Cerebellar nuclear complex (tissue), 1 donor: ENCODE measurements at places on chromosomes 2 and 18.

- DNase-seq: no peak
Observed at GRCh38 chr2:217356781-217357180, 496.9 kb upstream of the TNP1 start.

DNA sequence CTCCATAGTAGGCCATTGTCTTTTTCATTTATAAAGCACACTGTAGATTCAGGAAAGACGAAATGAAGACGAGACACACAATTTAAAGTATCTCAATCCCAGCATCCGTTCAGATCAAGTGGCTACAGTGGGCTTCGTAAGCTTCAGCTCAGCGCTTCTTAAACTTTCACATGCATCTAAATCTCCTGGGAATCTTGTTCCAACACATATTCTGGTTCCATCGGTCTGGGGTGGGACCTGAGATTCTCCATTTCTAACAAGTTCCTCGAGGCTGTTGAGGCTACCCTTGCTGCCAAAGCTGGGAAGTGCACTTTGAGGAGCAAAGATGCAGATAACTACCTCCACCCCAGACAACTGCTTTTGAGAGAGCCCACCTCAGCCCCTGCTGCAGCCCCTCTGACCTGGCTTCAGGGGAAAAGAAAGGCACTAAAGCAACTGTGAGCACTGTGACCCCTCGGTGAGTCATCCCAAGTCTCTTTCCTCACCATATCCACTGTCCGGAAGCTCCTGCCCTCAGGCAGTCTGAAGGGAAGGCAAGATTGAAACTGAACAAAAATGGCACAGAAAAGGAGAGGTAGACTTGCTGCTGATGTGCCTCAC, 201.1 kb upstream of the FBXO11 start:
- no peak for DNase-seq

- no peak for DNase-seq
Observed at GRCh38 chr2:222907790-222908441, 47.1 kb downstream of the ACSL3 start.

GRCh38 chr2:210536973-210537650, 19.3 kb upstream of the CPS1 start:
- DNase-seq: no peak

GRCh38 chr2:60741576-60741975, 14.5 kb upstream of the PAPOLG start:
- DNase-seq: no peak

DNA sequence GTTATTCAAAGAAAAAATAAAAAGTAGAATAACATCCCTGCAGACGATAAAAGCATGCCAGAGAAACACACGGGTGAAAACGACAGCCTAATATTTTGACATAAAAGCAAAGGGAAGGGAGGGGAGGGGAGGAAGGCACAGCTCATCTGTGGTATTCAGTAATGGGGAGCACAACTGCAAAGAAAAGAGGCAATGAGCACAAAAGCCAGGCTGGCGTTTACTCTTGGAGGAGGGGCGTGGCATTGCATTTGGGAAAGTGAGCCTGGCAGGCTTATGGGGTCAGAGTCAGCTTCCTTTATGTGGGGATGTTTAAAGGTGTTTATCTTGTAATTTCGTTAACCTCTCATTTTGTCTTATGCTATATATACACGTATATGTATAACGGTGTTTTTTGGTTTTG, 53.2 kb downstream of the STEAP3 start:
- DNase-seq: no peak

GRCh38 chr2:239355724-239356123, 45.1 kb downstream of the HDAC4 start:
- DNase-seq: no peak

GRCh38 chr2:206361407-206362045, 81.8 kb upstream of the ADAM23 start:
- no peak for DNase-seq

- DNase-seq: no peak
Observed at GRCh38 chr2:229301237-229301636, 30.1 kb upstream of the PID1 start.

DNA sequence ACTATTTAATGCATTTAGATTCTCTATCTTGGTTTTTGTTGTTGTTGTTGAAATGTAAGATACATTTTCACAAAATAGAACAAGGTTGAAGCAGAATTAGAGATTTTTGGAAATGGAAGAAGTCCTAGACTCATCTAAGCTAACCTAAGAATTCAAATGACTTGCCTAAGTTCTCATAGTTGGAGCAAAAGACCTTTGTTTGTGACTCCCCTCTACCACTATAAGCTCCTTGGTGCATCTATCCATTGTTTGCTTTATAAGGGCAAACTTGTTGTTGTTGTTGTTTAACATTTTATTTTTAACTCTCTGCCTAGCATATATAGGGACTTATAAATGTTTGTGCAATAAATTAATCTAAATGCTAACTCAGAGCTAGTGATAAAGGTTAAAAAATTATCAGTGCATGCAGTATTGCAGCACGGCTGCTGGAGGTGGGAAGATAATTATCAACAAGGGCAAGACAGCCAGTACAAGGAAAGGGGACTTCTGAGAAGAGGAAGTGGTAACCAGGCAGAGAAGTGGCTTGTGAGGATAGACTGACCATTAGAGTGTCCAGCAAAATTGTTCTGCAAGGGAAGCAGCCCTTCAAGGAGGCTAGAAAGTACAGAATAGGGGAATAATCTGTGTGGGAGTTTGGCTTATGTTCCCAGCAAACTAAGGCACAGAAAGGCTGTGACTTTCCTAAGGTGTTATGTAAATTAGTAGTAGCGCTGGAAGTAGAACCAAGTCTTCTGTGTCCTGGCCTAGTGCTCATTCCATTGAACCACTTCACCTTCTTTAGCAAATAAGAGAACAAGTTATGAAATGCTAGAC, 38.1 kb upstream of the ACYP2 start:
- no peak for DNase-seq
